ENCODE measurements at places on chromosomes 1 and 21. TPM values are rescaled to one million over a fixed set of nuclear protein-coding genes. Genes with fewer than 3 reads are reported as not detected.

DNA sequence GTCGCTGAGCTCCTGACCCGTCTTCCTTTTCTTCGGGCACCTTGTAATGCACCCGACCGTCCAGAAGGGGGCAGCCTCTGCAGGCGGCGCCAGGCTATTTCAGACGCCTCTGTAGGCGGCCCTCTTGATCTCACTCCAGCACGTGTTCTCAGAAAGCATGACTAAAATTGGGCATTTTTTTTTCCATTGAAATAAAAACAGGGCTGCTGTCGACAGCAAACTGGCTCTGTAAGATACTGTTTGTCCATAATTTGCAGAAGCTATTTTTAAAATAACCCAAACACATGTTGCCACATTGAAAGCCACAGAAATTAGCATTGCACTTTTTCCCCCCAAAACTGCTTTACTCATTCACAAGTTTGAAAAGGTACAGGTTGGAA, 78.0 kb downstream of the STUM start:
- no peak for DNase-seq

DNA sequence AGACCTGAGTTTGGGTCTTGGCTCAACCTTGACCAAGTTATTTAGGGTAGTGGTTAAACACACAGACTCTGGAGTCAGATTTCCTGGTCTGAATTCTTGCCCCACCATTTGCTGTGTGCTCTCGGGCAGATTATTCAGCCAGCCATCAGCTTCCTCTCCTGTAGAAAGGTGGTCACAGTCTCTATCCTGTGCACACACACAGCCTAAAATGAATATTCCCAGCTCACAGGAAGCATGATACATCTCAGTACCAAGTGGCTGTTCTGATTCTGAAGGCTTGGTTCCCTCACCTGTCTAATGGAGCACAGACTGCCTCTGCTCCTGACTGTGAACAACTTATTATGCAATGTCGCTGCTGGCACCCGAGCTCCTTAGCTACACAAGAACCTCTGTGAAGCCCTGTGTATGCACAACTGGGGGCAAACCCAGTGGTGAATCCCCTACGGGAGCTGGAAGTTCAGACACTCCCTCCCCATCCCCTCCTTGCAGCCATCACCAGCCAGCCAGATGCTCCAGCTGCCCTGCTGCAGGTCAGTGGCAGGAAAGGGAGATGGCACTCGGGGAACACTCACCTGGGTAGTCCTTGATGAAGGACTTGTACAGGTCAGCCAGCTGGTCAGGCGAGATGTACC, 13.7 kb downstream of the ENO1 start:
- DNase-seq, result no peak

GRCh38 chr1:247111259-247111699, 7.1 kb upstream of the ZNF669 start:
- peak; percentile 14 for DNase-seq

ENAH gene
- 97.9 TPM for polyA plus RNA-seq

DNA sequence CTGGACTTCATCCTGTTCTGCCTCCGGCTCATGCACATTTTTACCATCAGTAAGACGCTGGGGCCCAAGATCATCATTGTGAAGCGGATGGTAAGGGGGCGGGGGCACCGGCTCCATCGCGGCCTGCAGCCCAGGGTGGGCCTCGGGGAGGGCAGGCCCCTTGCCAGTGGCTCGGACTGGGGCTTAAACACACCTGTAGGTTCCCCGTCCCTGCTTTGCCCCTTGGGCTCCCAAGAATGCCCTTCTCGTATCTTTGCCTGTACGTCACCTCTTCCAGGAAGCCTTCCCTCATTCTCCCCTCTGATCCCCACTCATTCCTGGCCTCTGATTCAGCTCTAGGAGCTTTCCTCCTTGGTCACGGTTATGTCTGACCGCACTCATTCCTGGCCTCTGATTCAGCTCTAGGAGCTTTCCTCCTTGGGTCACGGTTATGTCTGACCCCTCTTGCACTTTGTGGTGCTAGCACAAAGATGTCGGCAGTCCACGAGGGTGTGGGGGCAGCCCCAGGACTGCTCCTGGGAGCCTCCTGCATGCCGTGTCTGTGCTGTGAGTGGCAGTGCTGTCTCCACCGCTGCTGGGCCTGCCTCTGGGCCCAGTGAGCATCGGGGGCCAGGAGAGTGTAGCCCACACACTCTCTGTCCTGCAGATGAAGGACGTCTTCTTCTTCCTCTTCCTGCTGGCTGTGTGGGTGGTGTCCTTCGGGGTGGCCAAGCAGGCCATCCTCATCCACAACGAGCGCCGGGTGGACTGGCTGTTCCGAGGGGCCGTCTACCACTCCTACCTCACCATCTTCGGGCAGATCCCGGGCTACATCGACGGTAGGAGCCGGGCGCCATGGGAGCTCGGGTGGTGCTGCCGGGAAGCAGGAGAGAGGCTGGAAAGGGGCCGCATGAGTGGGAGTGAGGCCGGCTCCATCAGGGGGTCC, 49.1 kb upstream of the LRRC3 start:
- no peak for DNase-seq

EVA1C gene
- 3.9 TPM for polyA plus RNA-seq

C4BPA gene
- 0.45 TPM for polyA plus RNA-seq

DNA sequence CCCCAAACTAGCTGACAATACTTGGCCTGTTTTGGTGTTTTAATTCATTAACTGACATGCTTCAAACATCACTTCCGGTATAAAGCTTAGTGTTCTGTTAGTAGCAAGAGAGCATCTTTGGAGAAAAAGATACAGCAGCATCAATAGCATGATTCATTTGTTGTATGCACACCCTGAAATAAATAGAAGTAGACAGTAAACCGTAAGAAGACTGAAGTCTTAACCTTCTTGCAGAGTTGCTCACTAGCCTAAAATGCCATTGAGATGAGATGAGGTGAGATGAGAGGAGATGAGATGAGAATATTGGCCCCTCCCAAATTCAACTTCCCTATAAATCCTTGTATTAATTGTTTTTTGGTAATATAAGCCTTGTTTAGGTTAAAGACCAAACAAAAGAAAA, 108.8 kb downstream of the TNFSF18 start:
- DNase-seq, result no peak

DNA sequence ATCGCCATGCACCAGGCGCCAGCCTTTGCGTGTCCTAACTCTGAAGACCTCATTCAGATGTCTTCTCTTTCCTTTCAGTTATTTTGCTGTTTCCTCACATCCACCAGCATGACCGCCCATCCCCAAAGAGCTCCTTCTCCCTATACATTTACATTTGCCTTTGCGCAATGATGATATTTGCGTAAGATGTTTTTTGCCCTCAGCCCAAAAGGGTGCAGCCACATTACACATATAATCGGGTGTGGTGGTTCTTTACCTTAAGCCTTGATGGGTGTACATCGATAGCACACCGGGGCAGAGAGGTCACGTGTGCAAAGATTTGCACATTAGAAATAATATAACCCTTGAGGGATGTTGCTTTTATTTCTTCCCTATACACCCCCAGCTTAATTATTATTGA, 192.8 kb downstream of the HUNK start:
- no peak for DNase-seq

GRCh38 chr1:179310291-179310690, 16.7 kb downstream of the SOAT1 start:
- DNase-seq, result no peak

SERTAD4 gene
- polyA plus RNA-seq, result 5.2 TPM

DNA sequence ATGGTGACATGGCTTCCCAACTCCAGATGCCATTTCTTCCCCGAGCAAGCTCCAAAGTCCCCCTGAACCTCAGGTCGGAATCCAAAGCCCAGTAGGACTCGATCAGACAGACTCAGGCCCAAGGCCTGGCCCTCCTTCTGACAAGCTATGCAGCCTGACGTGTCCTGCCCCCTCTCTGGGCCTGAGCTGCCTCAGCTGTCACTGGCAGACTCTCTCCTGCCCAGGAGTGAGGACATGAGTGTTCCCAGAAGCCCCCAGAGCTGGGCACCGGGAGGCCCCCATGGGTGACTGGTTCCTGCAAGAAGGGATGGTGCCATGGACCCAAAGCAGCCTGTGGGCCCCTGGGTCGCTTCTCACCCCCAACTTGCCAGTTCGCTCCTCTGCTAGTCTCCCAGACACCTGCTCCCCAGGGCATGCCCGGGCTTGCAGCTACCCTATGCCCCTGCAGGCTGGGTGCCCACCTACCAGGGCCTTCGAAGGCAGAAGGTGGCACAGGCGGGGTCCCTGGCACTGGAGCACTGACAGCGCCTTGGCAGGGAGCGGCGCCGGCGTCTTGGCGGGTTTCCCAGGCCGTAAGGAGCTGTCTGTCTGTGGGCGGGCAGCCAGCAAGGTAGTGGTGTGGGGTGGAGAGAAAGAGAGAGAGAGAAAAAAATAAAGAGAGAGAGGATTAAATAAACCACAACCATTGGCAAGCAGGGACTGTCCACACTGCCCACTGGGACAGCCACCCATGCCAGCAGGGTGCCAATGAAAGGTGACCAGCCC, 2.3 kb downstream of the EDN2 start:
- DNase-seq, result no peak

- DNase-seq, result no peak
These were observed 55.3 kb downstream of the CDC7 start for GRCh38 chr1:91555821-91556531.

S100A12 gene
- not detected for polyA plus RNA-seq

GRCh38 chr1:170448661-170449158, 83.3 kb upstream of the GORAB start:
- no peak for DNase-seq

DNA sequence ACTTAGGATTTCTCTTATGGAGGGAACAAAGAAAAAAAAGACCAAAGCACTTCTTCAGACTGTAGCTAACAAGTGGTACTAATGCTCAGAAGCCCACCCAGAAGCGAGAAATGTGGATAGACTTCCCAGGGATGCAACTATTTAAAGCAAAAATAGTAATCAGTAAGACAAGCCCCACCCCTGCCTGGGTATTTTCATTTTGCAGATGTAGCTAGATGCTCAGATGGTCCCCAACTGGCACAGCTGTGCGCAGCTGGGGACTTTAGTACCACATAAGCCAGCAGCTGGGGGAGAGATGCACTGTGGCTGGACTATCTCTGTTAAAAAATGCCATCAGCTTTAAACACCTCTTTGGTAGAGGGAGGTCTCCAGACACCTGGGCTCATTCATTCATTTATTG, 77.8 kb upstream of the SPAG17 start:
- no peak for DNase-seq

- no peak for DNase-seq
These were observed 7.0 kb downstream of the SLC30A1 start for GRCh38 chr1:211571998-211572397.

DNA sequence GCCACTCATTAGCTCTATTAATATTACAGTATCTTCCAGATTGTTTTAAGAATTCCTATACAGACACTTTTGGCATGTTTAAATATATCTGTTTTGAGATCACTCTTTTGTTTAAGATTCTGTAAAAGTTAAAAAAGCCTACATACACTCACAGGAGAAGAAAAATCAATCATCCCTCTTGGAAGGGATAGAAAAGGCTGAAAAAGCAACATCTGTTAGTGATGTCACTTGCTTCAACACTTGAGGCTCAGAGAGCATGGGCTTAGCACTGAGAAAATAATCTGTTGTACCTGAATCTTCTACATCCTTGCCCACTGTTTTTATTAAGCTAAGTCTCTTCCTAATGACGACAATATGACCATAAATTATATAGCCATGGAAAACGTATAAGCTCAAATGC, 127.0 kb downstream of the ZP4 start:
- no peak for DNase-seq

DNA sequence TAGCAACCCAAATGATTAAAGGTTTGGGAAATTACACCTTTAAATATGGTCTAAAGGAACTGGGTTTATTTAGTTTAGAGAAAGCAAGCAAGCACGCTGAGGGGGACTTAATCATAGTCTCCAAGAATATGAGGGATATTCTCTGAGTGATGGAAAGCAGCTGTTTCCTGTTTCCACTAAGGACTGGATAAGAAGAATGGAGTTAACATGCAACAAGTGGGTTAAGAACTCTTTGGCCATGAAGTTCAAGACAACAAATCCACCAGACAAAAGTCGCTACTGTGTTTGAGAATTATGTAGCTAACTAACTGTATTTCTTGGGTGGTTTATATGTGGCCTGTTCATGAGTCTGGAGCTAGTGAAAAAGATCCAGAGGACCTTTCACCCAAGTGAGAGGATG, 85.7 kb downstream of the TGFB2 start:
- DNase-seq, result no peak

GRCh38 chr1:247390116-247390791, 25.7 kb upstream of the NLRP3 start:
- DNase-seq, result peak; percentile 63

DNA sequence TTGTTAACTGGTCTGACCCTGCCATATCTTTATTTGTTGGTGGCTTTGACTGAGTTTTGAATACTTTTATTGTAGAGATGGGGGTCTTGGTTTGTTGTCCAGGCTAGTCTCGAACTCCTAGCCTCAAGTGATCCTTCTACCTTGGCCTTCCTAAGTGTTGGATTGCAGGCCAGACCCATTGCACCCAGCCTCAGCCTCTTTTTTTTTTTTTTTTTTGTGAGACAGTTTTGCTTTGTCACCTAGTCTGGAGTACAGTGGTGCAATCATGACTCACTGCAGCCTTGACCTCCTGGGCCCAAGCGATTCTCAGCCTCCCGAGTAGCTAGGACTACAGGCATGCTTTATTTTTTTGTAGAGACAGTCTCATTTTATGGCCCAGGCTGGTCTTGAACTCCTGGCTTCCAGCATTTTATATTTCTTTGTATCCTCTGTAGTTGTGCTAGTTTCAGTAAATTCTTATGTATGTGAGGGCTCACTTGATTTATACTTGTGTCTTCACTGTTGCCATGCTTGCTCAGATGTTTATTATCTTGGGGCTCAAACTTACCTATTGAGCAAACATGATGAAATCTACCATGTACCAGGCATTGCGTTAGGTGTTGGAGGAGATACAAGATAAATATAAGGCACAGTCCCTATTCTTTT, 24.1 kb downstream of the THRAP3 start:
- no peak for DNase-seq

- DNase-seq, result no peak
These were observed 46.7 kb downstream of the PHC2 start for GRCh38 chr1:33384040-33384812.

GRCh38 chr1:235326719-235327558, 1.0 kb downstream of the ARID4B start:
- DNase-seq, result peak; percentile 29

- DNase-seq, result no peak
These were observed 89.3 kb upstream of the EDEM3 start for GRCh38 chr1:184843732-184844495.

CFHR3 gene
- 0.35 TPM for polyA plus RNA-seq

DNA sequence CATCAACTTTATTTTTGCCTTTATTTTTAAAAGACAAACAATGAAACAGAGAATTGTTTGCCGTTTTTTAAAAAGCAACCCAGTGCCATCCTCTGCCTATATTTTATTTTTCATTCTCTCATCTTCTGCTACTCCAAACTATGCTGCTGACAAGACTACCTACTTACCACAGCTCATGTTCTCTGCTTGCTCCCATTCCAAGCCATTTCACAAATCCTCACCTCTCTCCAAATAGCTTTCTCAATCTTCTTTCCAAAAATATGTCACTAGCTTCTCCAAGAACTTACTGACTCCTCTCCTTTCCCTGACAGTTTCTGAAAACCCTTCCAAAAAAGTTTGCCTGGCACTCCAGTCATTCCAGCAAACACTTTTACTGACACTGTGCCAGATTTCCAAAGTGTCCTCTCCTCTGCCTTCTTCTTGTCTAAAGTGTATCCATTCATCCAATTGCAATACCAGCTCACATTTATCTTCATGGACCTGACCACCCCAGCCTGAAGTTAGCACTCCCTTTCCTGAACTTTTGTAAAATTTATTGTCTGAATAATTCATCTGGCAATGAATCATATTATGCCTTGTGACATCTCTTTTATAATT, 766.5 kb upstream of the B3GALT2 start:
- no peak for DNase-seq
